Calu3 (cell line): ENCODE measurements at places on chromosomes 7 and 10. TPM values are rescaled to one million over a fixed set of nuclear protein-coding genes. Genes with fewer than 3 reads are reported as not detected.

GRCh38 chr10:102106998-102107397 is 13.2 kb downstream of the LDB1 start:
- no peaks in the 10 kb centered on the region for H3K27me3 ChIP-seq
- no peak for DNase-seq
- H3K27ac ChIP-seq: no peak overlapping the region
- no peaks in the 10 kb centered on the region for H3K4me1 ChIP-seq
- no peaks in the 10 kb centered on the region for H3K36me3 ChIP-seq
- no peak overlapping the region for H3K4me3 ChIP-seq

DNA sequence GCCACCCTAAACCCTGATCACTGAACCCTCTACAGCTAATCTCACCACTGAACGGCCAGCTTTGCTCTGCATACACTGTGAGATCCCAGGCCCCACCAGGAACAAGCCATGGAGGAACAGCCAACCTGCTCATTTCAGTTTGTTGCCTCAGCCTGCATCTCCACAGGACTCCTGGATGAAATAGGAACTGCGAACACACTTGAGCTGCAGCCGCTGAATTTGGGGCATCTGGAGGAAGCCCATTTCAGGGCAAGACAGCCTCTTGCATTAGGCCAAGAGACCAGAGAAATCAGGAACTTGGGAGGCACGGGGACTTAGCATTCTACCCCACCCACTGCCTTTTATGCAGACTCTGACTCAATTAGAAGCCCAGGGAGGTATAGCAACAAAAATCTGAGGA is 14.5 kb upstream of the EGR2 start:
- no peak overlapping the region for H3K4me3 ChIP-seq
- no peaks in the 10 kb centered on the region for H3K4me1 ChIP-seq
- no peaks in the 10 kb centered on the region for H3K36me3 ChIP-seq
- no peak for DNase-seq
- H3K27ac ChIP-seq: no peak overlapping the region

DNA sequence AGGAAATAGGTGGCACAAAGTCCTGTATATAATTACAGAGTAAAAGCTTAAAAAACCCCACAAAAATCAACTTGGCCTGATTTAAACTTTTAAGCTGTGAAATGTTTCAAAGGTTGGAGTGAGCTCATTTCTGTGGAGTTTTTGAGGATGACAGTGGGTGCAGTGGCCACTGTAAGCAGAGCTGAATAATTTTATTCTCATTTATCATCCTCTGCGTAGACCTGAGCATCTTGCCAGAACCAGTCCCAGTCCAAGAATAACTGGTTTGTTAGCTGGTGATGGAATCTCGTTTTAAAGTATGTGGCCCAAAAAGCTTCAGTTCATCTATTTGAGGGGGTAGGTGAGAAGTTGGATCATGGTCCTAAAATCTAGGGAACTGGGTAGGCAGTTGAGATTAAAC is 4.4 kb downstream of the BMPER start:
- H3K27ac ChIP-seq: no peak overlapping the region
- peaks cover 86% of the 10 kb centered on the region for H3K27me3 ChIP-seq
- H3K4me3 ChIP-seq: no peak overlapping the region
- peaks cover 3% of the 10 kb centered on the region for H3K36me3 ChIP-seq

- no peak overlapping the region for H3K27ac ChIP-seq
- H3K4me1 ChIP-seq: peaks cover 14% of the 10 kb centered on the region
- H3K36me3 ChIP-seq: peaks cover 4% of the 10 kb centered on the region
Measured at GRCh38 chr10:124467165-124467564, 5.5 kb downstream of the LHPP start.

ITPRID1 gene
- 0.95 and 3.8 TPM in 2 replicates for total RNA-seq

DNA sequence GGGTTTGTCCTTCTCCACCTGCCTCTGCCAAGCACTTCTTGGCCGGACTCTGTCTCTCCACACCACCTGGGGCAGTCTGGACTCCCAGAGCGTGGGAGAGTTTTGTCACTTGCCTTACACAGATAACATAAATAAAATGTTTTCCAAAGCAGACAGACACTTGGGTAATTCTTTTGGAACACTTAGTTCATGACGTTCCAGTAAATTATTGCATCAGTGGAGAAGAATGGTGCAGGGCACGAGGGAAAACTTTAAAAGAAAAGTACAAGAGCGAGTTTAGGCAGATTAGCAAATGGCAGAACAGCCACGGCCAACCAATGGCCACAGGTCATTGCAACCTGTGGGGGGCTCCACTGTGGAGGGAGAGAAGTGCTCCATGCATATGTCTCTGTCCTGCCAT is 170.6 kb upstream of the GRB10 start:
- H3K27me3 ChIP-seq: no peaks in the 10 kb centered on the region
- H3K4me3 ChIP-seq: no peak overlapping the region
- peaks cover 36% of the 10 kb centered on the region for H3K4me1 ChIP-seq
- no peak overlapping the region for H3K27ac ChIP-seq
- no peak for DNase-seq

PNLIPRP2 gene
- total RNA-seq: not detected in 2 replicates

GRCh38 chr10:26291721-26292480 is 75.3 kb downstream of the GAD2 start:
- no peaks in the 10 kb centered on the region for H3K36me3 ChIP-seq
- H3K27ac ChIP-seq: no peak overlapping the region
- peaks cover 39% of the 10 kb centered on the region for H3K27me3 ChIP-seq
- no peak overlapping the region for H3K4me3 ChIP-seq

GRCh38 chr7:44196450-44196872 is 4.3 kb upstream of the YKT6 start:
- no peak overlapping the region for H3K27ac ChIP-seq
- peaks cover 9% of the 10 kb centered on the region for H3K36me3 ChIP-seq
- DNase-seq: peak; percentile 66
- peaks cover 48% of the 10 kb centered on the region for H3K27me3 ChIP-seq
- H3K4me1 ChIP-seq: no peaks in the 10 kb centered on the region

GRCh38 chr7:119397156-119397555 is 875.8 kb upstream of the KCND2 start:
- H3K27me3 ChIP-seq: no peaks in the 10 kb centered on the region
- H3K4me1 ChIP-seq: no peaks in the 10 kb centered on the region
- no peak overlapping the region for H3K27ac ChIP-seq

- H3K4me1 ChIP-seq: peaks cover 12% of the 10 kb centered on the region
- no peak overlapping the region for H3K4me3 ChIP-seq
- no peak overlapping the region for H3K27ac ChIP-seq
- no peaks in the 10 kb centered on the region for H3K27me3 ChIP-seq
- H3K36me3 ChIP-seq: no peaks in the 10 kb centered on the region
- no peak for DNase-seq
Measured at GRCh38 chr7:77246026-77246640, 46.5 kb upstream of the FGL2 start.

- no peak overlapping the region for H3K4me3 ChIP-seq
- H3K36me3 ChIP-seq: no peaks in the 10 kb centered on the region
- DNase-seq: no peak
- H3K4me1 ChIP-seq: no peaks in the 10 kb centered on the region
- no peaks in the 10 kb centered on the region for H3K27me3 ChIP-seq
- no peak overlapping the region for H3K27ac ChIP-seq
Measured at GRCh38 chr10:117284716-117285494, 44.0 kb downstream of the SLC18A2 start.

CC2D2B gene
- 0.29 TPM in 1 of 2 replicates, not detected in the other for total RNA-seq

DNA sequence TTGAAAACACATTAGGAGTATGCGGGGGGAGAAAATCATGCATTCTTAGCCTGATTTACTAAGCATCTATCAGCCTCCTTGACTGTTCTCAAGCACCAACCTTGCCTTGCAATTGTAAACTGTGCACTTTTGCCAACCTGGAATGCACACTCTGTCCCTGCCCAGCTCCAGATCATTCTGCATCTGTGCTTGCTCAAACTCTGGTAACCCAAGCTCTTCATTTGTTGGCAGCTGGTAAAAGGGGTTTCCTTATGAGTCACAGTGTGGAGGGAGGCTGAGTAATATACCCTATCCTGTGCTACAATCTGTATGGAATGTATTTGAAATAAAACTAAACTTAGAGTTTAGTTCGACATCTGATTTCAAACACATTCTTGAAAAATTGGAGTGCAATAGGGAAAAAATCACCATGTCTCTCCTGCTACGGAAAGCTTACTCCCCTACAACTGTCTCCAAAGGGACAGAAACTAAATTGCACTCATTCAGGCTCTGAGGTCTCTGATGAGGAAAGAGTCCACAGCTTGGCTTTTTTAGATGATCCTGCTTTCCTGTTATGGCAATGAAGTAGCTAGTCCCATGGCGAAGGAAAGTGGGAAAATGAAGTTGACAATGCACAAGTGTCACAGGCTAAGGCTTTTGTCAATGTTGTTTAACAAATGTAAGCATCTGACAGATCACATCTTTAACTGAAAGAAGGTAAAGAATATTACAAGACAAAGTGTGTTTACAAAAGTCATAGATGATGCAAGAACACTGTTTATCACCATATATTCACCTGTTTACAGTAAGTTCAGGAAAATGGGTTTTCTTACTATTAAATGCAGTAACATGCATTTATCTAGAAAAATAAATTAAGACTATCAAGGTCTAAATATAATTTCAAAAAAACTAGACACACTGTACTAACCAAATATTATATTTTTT is 61.9 kb downstream of the TES start:
- H3K4me3 ChIP-seq: peak overlapping the region; percentile 23
- peaks cover 52% of the 10 kb centered on the region for H3K4me1 ChIP-seq
- H3K27me3 ChIP-seq: no peaks in the 10 kb centered on the region
- peak overlapping the region; percentile 68 for H3K27ac ChIP-seq

- no peaks in the 10 kb centered on the region for H3K27me3 ChIP-seq
- H3K27ac ChIP-seq: no peak overlapping the region
- peaks cover 6% of the 10 kb centered on the region for H3K36me3 ChIP-seq
- H3K4me3 ChIP-seq: no peak overlapping the region
- peaks cover 36% of the 10 kb centered on the region for H3K4me1 ChIP-seq
Measured at GRCh38 chr7:148712678-148713329, 14.1 kb downstream of the CUL1 start.

FIS1 gene
- 83.8 and 90.0 TPM in 2 replicates for total RNA-seq

STEAP1 gene
- total RNA-seq: 41.5 and 41.8 TPM in 2 replicates

AKR1C8 gene
- total RNA-seq: not detected in 2 replicates

DRGX gene
- not detected in 2 replicates for total RNA-seq

- DNase-seq: no peak
- H3K27me3 ChIP-seq: no peaks in the 10 kb centered on the region
- H3K4me1 ChIP-seq: peaks cover 30% of the 10 kb centered on the region
- peaks cover 6% of the 10 kb centered on the region for H3K36me3 ChIP-seq
Measured at GRCh38 chr10:43374194-43374593, 2.8 kb downstream of the FXYD4 start.

TMEM273 gene
- not detected in 2 replicates for total RNA-seq

DNA sequence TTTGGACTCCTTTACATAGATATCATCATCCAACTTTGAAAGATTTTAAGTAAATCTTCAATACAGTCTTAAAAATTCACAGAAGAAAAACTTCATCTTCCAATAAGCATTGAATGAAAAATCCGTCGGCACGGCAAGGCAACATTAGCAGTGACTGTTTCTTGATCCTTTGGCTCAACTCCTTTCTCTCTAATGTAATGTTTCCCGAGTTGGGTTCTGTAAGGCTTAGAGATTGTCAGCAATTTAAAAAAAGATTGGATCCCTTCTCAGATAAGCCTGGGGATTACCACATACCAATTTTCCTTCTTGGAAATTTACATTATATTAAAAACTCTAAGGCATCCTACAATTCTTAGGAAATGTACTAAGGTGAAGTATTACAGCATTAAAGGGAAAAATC is 291.8 kb downstream of the PLXDC2 start:
- no peak overlapping the region for H3K4me3 ChIP-seq
- H3K27ac ChIP-seq: no peak overlapping the region
- no peak for DNase-seq
- no peaks in the 10 kb centered on the region for H3K27me3 ChIP-seq
- no peaks in the 10 kb centered on the region for H3K4me1 ChIP-seq
- no peaks in the 10 kb centered on the region for H3K36me3 ChIP-seq

LRRC27 gene
- 4.6 and 5.0 TPM in 2 replicates for total RNA-seq

DNA sequence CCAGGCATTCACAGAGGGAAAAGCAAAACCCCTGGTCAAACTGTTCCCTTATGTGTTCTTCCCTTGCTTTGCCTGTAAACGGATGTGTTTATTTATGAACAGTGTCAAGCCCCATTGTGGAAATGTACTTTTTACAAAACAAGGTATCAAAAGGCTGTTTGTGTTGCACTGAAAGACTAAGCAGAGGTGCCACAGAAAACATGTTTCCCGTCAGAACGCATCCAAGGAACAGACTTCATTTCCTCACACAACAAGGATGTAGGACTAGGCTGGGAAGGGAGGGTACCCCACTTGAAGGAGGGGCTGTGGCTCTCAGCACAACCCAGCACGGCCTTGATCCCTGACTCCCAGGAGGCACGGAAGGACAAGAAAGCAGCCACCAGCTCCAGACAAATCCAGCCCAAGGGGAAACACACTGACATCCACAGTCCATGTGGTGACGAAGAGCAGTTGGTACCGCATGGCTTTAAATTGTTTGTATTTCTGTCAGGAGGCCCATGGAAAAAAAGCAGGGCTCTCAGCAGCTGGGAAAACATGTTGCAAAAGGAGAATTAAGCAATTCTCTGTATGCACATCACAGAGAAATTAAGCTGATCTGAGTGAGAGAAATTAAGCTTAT is 85.6 kb downstream of the RNF216 start:
- no peak overlapping the region for H3K27ac ChIP-seq
- no peak overlapping the region for H3K4me3 ChIP-seq
- H3K27me3 ChIP-seq: no peaks in the 10 kb centered on the region
- H3K36me3 ChIP-seq: peaks cover 3% of the 10 kb centered on the region
- H3K4me1 ChIP-seq: peaks cover 26% of the 10 kb centered on the region

- peaks cover 3% of the 10 kb centered on the region for H3K36me3 ChIP-seq
- H3K4me3 ChIP-seq: no peak overlapping the region
- no peaks in the 10 kb centered on the region for H3K4me1 ChIP-seq
- H3K27me3 ChIP-seq: no peaks in the 10 kb centered on the region
- H3K27ac ChIP-seq: no peak overlapping the region
Measured at GRCh38 chr7:30776971-30777370, 5.8 kb downstream of the MINDY4 start.

COPG2 gene
- total RNA-seq: 18.2 and 19.8 TPM in 2 replicates

DNA sequence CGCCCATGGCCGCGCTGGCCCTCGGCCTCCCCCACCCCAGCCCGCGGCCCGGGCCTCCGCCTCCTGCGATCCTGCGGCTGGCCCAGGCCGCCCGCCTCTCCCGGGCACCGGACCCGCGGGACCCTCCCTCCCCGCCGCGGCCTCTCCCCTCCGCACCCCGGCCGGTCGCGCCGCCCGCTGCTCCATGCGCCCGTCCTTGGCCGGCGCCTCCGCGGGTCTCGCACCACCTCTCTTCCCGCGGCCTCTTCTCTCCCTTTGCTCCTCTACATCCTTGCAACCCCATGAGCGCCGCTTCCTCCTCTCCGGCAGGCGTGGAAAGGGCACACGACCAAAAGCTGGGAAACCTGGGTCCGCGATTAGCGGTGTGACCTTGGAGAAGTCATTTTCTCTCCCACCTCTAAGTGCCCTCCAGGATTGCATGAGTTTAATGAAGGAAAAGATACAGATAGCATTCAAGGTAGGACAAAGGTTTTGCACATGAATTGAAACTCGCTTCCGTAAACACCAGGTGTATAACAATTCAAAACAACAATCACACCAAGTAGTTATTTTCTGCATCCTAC is 448 bp upstream of the SRPK2 start:
- peak overlapping the region; percentile 76 for H3K27ac ChIP-seq
- peaks cover 28% of the 10 kb centered on the region for H3K36me3 ChIP-seq
- H3K4me1 ChIP-seq: no peaks in the 10 kb centered on the region
- H3K27me3 ChIP-seq: no peaks in the 10 kb centered on the region
- peak; percentile 57 for DNase-seq
